HS-5 (cell line): ENCODE measurements at places on chromosomes 5 and 9.

GRCh38 chr9:5910413-5911057 is 19.8 kb downstream of the MLANA start:
- DNase-seq, result no peak

DNA sequence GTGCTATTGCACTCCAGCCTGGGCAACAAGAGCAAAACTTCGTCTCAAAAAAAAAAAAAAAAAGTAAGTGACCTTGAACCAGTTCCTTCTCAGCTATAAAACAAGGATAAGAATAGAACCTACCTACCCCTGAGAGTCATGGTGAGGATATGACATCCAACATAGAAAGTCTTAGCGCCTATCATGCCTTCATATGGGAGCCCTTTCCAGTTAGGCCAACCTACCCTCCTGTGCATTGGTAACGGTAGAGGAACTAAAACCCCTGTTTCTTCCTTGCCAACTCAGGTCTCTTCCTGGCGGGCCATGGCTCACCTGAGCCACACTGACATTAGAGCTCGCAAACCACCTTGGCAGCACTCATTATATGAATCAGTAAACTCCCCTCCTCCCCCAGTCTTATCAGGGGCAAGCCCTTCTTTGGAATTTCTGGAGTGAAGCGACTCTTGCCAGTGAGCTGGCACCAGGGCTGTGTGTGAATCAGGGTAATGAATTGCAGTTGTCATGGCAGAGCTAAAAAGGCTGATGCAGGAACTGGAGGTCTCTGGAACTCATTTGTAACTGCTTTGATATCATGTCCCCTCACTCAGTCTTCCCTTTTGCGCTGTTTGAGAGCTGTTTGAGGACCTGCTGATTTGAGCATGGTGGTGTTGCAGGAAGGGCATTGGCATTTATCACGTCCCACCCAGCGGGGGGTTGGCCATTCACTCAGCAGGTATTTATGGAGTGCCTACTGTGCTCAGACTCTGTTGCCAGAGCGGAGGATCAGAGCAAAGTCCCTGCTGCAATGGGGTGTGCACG is 10.3 kb downstream of the WWC1 start:
- no peak for DNase-seq

- DNase-seq, result no peak
These were observed 5.1 kb downstream of the TYRP1 start for GRCh38 chr9:12698266-12698665.

DNA sequence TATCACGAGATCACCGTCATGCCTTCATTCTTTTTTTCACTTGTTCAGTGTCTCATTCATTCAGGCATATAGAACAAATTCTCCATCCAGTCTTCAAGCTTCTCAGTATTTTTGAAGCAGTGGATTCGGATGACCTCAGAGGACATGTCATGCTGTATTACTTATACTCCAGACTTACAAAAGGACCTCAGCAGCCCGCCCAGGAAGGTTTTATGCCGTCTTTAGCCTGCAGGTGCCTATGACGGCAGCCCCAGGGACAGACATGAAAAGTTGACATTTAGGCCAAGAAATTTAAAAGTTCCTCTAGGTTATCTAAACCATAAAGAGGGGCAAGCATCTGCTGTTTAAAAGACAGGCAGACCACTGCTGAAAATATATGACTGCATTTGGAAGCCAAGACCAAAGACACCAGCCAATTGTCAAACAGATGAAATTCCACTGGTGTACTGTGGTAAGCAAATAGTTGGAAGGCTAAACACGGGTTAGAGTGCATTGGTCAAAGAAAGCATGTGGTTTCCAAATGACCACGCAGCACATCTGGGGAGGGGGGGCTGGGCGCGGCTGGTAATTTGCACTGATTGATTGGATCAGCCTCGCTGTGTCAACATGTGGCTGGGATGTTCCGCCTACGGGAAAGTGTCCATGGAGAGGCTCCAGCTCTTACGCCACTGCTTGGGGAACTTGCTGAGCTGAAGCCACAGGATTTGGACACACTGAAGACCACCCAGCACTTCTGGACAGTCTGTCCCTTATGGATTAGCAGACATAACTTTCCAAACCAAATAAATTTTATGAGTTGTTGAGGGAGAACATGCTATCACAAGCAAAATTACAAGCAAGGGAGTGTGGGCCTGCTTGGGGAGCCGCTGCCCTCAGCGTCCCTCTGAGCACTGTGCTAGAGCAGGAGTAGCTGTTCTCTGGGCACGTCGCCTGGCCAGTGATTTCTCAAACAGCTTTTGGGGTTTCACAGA is 173.6 kb downstream of the FANCC start:
- no peak for DNase-seq

DNA sequence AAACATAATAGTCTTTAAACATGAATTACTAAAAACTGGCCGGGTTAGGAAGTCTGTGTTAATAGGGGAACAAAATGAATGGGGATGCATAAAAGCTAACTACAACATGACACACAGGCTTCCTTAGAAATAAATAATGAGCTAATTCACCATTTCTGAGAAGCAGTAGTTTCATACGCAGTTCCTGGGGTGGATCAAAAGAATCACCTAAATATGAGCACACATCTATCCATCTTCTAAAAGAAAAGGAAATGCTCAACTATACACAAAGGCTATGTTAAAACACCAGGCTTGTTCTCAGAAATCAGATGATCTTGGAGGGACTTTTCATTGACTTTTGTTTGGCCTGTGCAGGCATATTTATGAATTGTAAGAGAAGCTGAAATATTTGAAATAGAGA is 373.0 kb downstream of the ARRDC3 start:
- no peak for DNase-seq

- peak; percentile 88 for DNase-seq
These were observed 722 bp downstream of the SLC22A4 start for GRCh38 chr5:132294728-132295504.

- peak; percentile 19 for DNase-seq
These were observed 335.5 kb downstream of the FBXL7 start for GRCh38 chr5:15835514-15835913.

GRCh38 chr5:59253625-59254024 is 639.9 kb downstream of the PDE4D start:
- DNase-seq, result no peak

DNA sequence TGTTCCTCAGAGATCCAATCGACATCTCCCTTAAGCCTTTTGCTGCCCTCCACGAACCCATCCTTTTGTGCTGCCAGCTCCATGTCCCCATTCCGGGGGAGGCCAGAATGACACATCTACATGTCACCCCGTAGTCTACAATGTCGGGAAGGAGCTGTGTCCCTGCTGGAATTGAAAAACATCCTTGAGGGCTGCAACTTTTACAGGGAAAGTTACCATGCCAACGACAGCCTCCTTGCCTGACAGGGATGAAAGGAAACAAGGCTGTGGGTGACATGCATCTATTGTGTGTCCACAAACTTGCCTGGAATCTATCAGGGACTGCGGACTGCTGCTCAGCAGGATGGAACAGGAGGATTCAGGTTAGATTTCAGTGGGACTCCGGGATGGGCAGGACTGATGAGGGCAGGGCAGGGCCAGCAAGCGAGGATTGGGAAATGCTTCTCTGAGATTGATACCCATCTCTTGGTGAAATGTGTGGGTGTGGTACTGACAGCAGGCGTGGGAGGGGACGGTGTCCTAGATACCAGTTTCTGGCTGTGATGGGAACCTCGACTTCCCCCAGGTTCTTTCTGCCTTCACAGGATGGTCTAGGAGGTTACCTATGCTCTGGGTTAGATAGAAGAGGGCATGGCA is 25.5 kb downstream of the EGR1 start:
- DNase-seq, result no peak

DNA sequence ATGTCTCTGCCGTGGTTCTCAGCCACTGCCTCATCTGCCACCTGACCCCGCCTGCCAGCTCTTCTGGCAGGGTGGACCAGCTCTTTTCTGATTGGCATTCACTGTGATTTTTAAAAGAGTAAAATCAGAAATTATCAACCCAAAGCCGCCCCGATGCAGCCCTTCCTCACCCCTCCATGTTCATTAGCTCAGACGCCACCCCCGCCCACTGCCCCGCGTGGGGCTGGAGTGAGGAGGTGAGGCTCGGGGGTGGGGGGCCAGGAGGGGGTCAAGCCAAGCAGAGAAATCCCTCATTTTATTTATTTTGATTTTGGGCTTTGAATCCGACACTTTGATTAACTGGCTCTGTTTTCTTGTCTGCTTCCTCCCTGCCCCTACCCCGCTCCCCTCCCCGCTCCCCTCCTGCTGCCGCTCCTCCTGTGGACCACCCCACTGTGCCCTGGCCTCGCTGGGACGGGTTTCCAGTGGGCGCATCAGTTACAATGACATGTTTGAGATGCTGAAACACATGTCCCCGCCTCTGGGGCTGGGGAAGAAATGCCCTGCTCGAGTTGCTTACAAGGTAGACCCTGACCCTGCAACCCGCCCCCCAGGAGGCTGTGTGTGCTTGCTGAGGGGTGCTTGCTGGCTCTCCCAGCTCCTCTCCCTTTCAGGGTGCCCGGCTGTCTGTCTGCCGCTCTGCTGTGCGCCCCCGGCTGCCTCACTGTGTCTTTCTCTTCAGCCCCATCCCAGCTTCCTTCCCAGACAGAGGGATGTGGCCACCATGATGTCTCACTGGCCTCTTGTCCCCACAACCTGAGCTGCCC is 224.9 kb downstream of the CACNA1B start:
- no peak for DNase-seq

GRCh38 chr9:108639091-108639490 is 216.7 kb downstream of the ACTL7B start:
- no peak for DNase-seq

DNA sequence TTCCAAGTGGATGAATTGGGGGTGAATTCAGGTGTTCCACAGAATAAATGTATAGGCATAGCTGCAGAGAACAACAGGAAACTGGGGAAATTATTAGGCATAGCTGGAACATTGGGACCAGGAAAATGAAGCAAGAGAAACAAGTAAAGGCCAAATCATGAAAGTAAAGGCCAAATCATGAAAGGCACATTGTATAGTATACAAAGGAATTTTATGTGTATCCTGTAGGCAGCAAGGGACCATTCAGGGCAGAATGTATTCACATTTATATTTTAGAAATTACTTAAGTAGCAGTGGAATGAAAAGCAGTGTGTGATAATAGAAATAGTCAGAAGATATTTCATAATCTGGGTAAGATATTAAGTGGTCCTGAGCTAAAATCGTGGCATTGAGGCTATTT is 127.3 kb upstream of the GRHPR start:
- no peak for DNase-seq

GRCh38 chr5:137172258-137172657 is 326.9 kb downstream of the SPOCK1 start:
- DNase-seq, result no peak

DNA sequence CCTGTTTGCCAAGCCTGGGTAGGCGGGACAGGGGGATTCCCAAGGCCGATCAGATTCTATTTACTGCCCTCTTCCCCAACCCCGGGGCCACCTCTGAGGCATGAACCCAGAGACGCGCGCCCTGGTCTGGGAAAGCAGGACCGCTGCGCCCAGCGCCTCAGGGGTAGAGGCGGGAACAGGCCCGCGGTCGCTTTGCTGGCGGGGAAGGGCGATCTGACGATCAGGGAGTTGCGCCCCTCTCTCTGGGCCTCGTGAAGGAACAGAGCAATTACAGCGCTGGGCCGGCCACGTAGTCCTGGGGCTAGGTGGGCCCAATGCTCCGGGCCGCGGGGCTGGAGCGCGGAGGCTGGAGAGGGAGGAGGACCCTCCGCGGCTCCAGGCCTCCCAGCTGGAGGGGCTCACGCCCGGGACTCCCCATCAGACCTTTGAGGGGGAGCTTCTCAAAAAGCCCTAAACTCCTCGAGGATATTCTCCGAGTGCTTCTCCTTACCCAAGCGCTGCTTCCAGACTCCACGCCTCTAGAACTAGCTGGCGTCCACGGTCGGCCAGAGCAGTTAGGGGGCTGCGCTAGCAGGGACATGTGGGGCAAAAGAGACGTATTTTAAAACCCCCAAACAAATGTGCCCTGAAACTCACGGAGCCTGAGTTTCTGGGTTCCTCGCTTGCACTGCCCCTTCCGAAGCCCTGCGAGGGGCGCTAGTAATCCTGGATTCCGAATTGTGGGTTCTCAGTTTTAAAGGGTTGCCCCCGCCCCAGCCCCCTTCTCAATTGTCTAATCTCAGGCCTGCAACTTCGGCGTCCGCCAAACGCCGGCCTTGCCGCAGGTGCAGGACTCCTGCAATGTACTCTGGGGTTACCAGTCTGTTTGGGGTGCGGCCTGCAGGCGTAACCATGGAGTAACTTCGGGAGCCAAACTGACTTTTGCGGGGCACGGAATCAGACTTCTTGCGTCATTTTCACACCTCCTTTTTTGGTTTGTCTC is 57.6 kb downstream of the TMEM174 start:
- DNase-seq, result no peak

DNA sequence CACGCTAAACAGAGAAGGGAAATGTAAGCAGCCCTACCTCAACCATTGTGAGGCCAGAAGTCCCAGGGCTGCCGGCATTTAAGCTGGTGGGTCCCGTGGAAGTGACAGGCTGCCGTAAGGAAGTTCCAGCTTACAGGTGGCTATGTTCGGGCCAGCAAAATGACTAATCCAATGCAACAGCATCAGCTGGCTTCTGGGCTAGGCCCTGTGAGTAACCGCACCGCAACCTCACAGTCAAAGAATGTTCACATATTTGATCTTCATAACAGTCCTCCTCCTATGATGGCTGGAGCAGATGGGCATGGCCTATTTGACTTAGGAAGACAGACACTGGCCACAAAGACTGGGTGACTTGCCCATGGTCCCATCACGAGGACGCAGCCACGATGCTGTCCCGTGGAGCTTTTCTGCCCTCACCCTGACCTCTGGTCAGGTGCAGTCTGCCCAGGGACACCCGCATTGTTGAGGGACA is 88.2 kb downstream of the LIFR start:
- DNase-seq, result peak; percentile 97

DNA sequence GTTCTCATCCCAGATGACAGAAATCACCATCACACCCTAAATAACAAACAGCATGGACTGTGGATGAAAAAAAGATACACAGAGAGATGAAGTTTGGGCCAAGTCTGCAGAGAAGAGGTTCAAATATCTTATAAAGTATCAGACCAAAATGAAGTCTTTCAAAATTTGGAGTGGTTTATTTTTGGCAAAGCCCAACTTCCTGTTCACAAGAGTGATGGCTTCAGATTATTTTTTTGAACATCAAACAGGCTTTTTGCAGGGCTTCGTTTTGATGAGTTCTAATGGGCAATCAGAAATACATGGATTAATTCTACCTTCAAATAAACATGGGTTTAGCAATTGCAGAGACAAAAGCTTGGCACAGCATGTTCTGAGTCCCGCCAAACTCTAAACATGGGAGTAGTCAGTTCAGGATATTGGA is 378.2 kb upstream of the RPS23 start:
- DNase-seq, result no peak
